Liver (tissue), 10 donors: ENCODE measurements at places on chromosomes 13 and 19. TPM values are rescaled to one million over a fixed set of nuclear protein-coding genes. Genes with fewer than 3 reads are reported as not detected.

IZUMO2 gene
- total RNA-seq = not detected

DNA sequence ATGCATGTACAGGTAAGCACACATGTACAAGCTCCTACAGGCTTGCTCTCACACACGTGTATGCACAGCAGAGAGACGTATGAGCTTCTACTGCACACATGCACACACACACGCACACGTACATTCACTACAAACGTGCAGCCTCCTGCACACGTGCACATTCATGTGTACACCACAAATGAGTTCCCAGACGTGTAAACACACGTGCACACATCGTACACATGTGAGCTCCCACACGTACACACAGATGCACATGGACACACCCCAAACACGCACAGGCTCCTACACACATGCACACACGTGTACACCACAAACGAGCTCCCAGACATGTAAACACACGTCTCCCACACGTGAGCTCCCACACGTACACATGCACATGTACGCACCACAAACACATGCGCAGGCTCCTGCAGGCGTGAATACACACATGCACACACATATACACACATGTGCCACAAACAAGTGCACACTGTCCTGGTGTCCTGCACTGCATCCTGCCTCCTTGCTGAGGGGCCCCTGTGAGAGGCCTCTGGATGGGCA, 83.7 kb upstream of the MCF2L start:
- DNase-seq = no peak

DNA sequence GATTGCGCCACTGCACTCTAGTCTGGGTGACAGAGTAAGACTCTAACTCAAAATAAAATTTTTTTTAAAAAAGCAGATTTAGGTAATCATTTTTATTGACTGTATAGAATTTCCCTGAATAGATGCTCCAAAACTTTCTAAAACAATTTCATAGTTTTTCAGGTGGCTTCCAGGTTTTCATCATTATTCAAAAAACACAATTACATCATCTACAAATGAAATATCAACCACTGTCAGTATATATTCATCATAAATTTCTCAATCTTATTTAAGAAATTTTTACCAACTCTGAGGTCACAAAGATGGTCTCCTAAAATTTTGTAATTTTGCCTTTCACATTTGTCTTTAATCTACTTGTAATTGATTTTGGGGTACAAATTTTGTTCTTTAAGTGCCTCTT, 48.1 kb downstream of the ZC3H13 start:
- no peak for DNase-seq

ZNF560 gene
- not detected for total RNA-seq

- DNase-seq = no peak
These were observed 29.8 kb downstream of the ARHGAP35 start for GRCh38 chr19:46890423-46891170.

C19orf18 gene
- not detected for total RNA-seq

DNA sequence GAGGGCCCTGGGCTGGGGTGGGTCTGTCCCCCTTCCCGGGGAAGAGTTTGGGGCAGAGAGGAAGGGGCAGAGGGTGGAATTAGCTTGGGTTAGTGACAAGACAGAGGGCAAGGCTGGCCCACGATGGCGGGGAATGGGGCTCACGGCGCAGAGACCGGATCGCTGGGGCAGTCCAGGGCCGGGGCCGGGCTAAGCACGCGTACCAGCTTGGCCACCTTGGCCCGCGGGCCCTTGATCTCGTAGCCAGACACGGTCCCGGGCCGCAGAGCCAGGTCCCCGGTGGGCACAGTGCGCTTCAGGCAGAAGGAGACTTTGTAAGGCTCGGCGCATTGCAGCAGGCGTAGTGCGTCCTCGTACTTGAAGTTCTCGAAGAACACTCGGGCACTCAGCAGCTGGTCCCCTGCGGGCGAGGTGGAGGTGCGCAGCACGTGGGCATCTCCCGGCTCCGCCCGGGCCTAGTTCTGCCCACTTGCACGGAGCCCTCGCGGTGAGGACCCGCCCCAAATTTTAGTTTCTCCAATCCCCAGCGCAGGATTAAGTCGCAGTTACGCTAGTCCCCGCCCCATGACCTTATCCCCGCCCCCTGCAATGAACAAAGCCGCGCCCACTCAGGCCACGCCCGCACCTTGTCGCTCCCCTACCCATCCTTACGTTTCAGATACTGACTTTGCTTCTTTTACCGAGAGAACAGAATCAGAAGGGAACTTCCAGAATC, 8.6 kb upstream of the HIPK4 start:
- peak; percentile 60 for DNase-seq

DNA sequence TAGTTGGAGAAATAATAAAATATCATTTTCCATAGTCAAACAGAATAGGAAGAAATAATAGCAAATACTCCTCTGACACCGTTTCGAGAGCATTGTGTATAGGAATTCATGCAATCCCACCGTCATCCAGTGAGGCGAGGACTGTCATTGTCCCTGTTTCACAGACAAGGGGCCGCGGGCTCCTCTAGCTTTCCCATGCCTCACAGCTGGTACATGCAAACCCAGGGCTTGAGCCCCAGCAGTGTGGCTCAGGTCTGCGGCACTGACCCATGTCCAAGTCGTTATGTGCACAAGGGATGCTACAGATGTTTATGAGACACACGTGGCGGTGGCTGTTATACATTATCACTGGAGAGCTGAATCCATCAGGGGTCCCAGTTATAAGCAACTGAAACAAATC, 18.5 kb upstream of the ATP11A start:
- DNase-seq = no peak

ZNF540 gene
- total RNA-seq = 0.33 TPM

- DNase-seq = no peak
These were observed 20.6 kb downstream of the ADPRHL1 start for GRCh38 chr13:113432506-113433270.

CC2D1A gene
- total RNA-seq = 12.0 TPM

DHDH gene
- 1.3 TPM for total RNA-seq

LGALS14 gene
- not detected for total RNA-seq

- DNase-seq = no peak
These were observed 44.8 kb downstream of the ANKRD10 start for GRCh38 chr13:110869805-110870706.

SSC5D gene
- 0.84 TPM for total RNA-seq

ZNF555 gene
- total RNA-seq = 2.8 TPM

- DNase-seq = no peak
These were observed 1792.7 kb upstream of the MIR17HG start for GRCh38 chr13:89554801-89555200.
